HS-27A (cell line): ENCODE measurements at places on chromosomes 11 and 22.

GRCh38 chr11:69938206-69938605 lies 119.0 kb upstream of the FGF3 start:
- no peak for DNase-seq

GRCh38 chr22:35914665-35915476 lies 113.8 kb downstream of the RBFOX2 start:
- peak; percentile 51 for DNase-seq

- DNase-seq = no peak
Observed at GRCh38 chr22:48490500-48491411, 1336.9 kb downstream of the BRD1 start.

GRCh38 chr22:48737461-48738203 lies 1090.0 kb downstream of the BRD1 start:
- DNase-seq = no peak

- no peak for DNase-seq
Observed at GRCh38 chr11:17907046-17907445, 105.8 kb downstream of the SERGEF start.

DNA sequence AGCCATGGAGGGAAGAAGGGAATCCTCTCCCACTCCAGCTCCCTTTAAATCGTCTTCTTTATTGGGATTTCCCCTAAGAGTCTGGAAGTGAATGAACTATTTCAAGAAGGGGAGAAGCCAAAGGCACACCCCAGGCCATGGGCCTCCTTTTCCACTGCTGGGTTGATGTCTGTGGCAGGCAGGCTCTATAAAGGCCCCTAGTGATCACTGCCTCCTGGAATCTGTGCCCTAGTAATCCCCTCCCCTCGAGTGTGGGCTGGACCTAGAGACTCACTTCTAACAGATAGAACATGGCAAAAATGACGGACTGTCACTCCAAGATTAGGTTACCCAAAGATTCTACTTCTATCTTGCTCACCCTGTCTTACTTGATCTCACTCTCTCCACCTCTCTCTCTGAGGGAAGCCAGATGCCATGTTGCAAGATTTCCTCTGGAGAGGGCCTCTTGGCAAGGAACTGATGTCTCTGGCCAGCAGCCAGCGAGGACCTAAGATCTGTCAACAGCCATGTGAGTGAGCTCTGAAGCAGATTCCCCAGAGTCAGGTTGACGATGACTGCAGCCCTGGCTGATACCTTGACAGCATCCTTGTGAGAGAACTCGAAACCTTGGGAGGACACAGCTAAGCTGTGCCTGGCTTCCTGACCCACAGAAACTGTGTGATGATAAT lies 444.8 kb downstream of the SOX6 start:
- no peak for DNase-seq

DNA sequence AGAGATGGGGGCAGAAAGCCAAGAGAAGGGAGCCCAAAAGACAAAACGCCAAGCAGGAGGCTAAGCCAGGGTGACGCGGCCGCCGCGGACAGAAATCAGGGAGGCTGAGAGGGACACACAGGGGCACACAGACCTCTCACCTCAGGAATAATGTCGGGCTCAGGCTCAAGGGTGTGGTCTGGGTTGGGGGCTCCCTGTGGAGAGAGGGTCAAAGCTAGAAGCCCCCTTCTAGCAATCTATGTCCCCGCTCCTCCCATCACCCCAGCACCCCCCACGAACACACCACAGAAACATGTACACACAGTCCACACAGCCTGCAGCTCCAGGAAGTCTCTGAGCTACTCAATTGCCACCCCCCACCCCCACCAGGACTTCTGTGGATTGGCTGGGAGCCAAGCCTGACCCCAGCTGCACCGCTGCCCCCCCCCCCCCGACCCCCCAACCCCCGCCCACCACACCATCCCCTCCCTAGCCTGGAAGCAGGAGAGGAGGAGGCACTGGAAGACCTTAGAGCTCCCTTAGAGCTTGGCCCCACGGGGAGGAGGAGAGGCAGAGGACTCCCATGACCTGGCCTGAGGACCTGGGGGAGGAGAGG lies 6.9 kb downstream of the BCL9L start:
- DNase-seq = no peak

DNA sequence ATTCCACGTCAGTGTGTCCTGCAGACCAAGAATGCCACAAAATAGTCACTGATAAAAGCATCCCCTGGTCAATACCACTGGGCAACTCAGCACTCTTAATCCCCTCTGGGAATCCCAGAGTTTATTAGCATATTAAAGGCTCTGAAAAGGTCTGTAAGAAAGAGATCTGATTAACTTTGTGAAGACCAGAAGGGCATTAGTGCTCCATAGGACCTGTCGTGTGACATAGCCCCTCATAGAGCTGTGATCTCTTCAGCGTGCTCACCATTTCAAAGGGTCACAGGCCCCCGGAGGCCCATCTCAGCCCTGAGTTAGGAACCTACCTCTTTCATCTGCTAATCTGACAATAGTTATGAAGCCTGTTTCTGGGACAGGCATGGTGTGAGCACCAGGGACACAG lies 299.2 kb downstream of the MN1 start:
- no peak for DNase-seq

DNA sequence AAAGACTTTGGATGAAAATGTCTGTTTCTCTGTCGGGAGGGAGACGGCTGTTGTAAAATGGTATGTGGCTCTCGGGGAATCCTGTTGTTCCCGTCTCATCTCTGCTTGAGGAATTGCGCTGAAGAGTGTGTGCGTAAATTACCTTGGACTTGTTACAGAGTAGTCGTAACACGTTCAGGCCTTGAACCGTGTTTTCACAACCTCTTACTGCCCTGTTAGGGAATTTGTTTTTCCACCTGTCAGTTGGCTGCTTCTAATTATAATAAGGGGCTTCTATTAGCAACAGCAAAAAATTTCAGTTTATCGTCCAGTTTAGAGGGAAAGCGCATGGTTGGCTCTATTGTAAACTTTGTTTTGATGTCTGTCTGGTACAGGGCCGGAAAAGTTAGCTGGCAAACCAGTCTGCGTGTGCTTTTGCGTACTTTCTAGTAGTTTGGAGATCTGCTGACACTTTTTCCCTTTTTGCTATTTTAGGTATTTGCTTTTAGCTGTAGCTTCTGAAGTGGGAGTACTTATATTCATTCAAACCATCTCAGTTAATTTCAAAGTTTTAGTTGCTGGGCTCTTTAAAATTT lies 1.5 kb downstream of the HIPK3 start:
- peak; percentile 54 for DNase-seq

DNA sequence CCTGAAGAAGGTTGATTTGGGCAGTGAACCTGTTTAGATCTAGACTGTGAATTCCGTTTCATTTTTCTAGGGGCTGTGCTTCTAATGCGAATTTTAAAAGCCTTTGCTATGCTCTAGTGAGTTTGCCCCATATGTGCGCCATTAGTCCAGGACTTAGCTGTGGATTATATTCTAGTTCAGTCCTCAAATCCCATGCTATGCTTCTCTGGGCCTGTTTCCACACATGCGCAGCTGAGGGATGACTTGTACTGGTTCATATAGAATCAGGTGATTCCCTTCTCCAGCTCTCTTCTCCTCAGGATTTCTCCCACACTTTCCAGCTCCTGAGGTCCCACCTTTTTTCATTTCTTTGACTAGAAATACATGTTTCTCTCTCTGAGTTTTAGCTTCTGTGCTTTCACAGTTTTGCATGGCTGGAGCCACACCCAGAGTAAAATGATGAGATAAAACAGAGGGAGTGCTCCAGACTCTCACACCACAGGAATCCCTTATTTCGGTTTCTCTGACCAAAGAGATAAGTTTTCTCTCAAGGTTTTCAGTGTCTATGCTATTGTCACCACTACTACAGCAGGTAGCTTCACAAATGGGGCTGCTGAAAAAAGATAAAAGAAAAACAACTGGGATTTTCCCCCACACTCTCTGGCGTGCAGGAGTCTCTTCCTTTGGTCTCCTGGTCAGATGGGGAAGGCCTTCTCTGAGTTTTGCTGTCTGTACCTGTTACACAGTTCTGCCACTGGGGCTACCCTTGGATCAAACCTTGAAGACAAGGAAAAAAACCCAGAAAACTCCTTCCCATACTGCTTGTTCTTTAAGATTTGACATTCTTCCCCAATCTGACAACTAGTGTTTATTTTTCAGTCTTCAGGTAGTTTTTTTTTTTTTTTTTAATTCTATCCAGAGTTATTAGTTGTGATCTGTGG lies 96.2 kb upstream of the TEAD1 start:
- no peak for DNase-seq

GRCh38 chr11:73766763-73767162 lies 5.9 kb upstream of the RAB6A start:
- no peak for DNase-seq

DNA sequence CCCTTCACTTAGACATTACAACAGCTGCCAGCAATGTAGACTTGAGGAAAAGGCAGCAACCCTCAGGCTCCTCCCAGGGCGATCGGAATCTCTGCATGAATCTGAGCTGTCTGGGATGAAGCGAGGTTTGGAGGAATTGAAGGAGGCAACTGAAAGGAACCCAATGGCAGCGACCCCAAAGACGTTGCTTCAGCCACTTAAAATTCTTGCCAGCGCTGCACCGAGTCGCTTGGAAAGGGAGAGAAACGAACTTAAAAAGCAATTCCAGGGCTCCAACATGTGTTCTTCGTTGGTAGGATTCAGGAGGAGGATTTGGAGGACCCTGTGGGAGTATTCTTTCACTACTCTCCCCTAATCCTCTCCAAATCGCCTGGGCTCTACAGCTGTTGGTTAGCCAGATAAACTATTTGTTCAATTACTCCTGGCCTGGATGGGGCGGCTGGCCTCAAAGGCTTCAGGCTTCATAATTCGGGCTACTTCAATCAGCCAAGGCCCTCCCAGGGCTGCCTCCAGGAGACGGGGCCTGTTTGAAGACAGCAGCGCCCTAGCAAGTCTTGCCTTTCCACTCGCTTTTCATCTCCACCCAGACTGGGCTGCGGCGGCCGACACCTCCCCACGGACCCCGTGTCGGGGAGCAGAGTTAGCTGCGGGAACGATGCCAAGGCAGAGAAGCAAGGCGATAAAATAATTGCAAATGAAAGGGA lies 72.4 kb upstream of the TMEM45B start:
- DNase-seq = no peak
